ENCODE measurements at places on chromosomes 6 and 20.

- DNase-seq = no peak
- H3K27ac ChIP-seq = no peak overlapping the region
- no peaks in the 10 kb centered on the region for H3K4me1 ChIP-seq
- no peaks in the 10 kb centered on the region for H3K36me3 ChIP-seq
- H3K4me3 ChIP-seq = no peak overlapping the region
Observed at GRCh38 chr6:116497113-116497676, 14.2 kb upstream of the CALHM5 start.

DNA sequence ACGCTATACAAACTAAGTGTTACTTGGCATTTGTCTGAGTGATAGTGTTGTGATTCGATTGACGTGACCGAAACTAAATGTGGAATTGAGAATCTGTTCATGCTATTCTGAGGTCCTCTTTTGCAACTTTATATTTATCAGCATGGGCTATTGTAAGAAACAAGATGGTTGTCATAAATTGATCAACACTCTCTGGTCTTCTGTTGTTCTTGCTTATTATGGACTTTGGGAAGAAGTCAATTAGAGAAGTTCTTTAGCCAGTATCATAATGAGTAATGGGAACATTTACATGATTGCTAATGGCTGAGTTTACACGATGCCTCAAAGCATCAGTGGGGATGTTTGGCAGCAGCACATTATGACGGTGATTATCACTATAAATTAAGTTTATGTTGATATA is 195.0 kb downstream of the CD83 start:
- DNase-seq = no peak
- H3K4me1 ChIP-seq = peaks cover 2% of the 10 kb centered on the region
- H3K4me3 ChIP-seq = no peak overlapping the region
- H3K36me3 ChIP-seq = no peaks in the 10 kb centered on the region

DNA sequence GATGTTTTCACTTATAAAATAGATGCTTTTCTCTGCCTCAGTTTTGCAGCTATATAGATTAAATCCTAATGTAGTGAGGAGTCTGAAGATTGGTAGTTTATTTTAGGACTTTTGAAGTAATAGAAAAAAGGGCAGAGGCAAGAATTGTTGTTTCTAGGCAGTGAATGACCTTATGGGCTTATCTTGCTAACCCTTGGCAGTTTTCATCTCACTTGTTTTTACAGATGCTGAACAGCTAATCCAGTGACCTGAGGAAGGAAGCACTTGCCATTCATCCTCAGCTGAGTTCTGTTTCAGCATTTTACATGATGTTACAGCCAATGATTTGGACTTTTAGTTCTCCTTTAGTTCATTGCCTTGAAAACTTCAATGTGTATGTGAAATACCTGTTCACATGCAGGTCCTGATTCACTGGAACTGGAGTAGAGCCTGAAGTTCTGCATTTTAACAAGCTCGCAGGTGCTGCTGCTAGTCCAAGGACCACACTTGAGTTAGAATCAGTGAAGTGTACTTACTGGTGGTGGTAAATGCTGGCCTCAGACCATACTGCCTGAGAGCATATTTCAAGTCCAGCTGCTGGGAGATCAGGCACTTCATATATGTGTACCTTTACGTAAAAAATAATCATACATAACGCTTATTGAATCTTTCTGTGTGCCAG is 86.9 kb downstream of the TULP4 start:
- DNase-seq = no peak
- peaks cover 1% of the 10 kb centered on the region for H3K4me1 ChIP-seq
- H3K27ac ChIP-seq = no peak overlapping the region
- no peaks in the 10 kb centered on the region for H3K27me3 ChIP-seq
- no peak overlapping the region for H3K4me3 ChIP-seq

DNA sequence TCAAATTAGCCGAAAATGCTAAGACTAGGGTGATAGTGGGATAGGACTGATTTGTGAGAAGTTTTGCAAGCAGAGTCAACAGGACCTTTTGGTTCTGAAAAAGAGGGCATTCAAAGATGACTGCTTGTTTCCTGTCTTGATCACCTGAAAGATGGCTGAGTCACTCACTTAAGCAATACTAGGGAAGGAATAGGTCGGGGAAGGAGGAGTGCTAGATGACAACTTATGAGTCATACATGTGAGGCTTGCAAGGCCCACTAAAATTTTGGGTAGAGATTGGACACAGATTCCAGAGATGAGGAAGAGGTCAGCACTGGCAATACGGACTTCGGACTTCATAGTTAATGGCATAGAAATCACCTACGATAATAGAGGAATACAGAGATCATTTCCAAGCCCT is 89.2 kb downstream of the FAM83B start:
- H3K36me3 ChIP-seq = no peaks in the 10 kb centered on the region
- peak; percentile 39 for DNase-seq
- H3K4me3 ChIP-seq = no peak overlapping the region
- no peaks in the 10 kb centered on the region for H3K27me3 ChIP-seq
- no peak overlapping the region for H3K27ac ChIP-seq
- H3K4me1 ChIP-seq = no peaks in the 10 kb centered on the region

DNA sequence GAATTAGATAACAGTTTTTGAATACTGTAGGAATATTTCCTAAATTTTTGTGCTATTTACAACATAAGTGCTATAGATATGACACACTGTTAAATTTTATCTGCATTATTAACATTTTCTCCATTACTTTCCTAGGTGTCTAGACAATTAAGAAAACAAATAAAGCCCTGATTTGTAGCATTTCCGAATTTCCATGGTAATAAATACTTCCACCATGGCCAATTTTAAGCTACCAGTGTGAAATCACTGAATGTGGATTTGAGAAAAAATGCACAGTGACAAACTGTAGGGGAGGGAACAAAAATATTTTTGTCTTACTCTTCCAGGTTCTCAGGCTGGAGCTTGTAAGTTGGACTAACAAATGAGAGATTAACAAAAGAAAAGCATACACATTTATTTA is 27.9 kb downstream of the LIN28B start:
- no peak for DNase-seq
- no peaks in the 10 kb centered on the region for H3K36me3 ChIP-seq
- no peak overlapping the region for H3K27ac ChIP-seq
- no peaks in the 10 kb centered on the region for H3K27me3 ChIP-seq
- no peak overlapping the region for H3K4me3 ChIP-seq
- no peaks in the 10 kb centered on the region for H3K4me1 ChIP-seq

- DNase-seq = no peak
- no peak overlapping the region for H3K4me3 ChIP-seq
- H3K36me3 ChIP-seq = no peaks in the 10 kb centered on the region
- no peak overlapping the region for H3K27ac ChIP-seq
- no peaks in the 10 kb centered on the region for H3K27me3 ChIP-seq
Observed at GRCh38 chr6:250676-251075, 41.6 kb upstream of the DUSP22 start.

- peaks cover 10% of the 10 kb centered on the region for H3K27me3 ChIP-seq
- no peaks in the 10 kb centered on the region for H3K36me3 ChIP-seq
- H3K4me3 ChIP-seq = no peak overlapping the region
Observed at GRCh38 chr20:47792021-47792618, 6.8 kb upstream of the SULF2 start.

DNA sequence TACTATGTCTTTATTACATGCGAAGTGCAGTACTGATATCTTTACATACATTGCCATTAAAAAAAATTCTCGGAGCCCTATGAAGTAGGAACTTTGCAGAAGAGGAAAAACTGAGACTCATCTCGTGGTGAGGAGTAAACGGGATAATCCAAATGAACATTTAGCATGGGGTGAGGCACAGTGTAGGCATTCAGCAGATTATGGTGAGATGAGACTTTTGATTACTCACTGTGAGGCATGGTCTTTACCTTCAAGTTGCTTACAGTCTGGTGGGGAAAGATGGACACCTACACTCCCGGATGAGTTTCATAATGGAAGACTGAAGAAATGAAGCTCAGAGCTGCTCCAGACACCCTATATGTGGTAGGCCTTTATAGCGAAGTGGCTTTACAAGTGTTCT is 1.4 kb downstream of the RPRD1B start:
- peaks cover 7% of the 10 kb centered on the region for H3K4me1 ChIP-seq
- peaks cover 20% of the 10 kb centered on the region for H3K36me3 ChIP-seq
- no peaks in the 10 kb centered on the region for H3K27me3 ChIP-seq
- no peak overlapping the region for H3K27ac ChIP-seq
- peak overlapping the region; percentile 99 for H3K4me3 ChIP-seq

GRCh38 chr6:17988422-17988944 is 1.0 kb upstream of the KIF13A start:
- no peak for DNase-seq
- no peaks in the 10 kb centered on the region for H3K36me3 ChIP-seq
- H3K27ac ChIP-seq = peak overlapping the region; percentile 74
- H3K27me3 ChIP-seq = no peaks in the 10 kb centered on the region
- H3K4me1 ChIP-seq = peaks cover 8% of the 10 kb centered on the region
- peak overlapping the region; percentile 91 for H3K4me3 ChIP-seq
